ENCODE measurements at places on chromosomes 12 and 14. TPM values are rescaled to one million over a fixed set of nuclear protein-coding genes. Genes with fewer than 3 reads are reported as not detected.

The SOAT2 gene
- total RNA-seq: 14.9 TPM

The CLEC2B gene
- total RNA-seq: not detected

The HCAR1 gene
- 0.53 TPM for total RNA-seq

The NEUROD4 gene
- not detected for total RNA-seq

The MUCL1 gene
- total RNA-seq: not detected

DNA sequence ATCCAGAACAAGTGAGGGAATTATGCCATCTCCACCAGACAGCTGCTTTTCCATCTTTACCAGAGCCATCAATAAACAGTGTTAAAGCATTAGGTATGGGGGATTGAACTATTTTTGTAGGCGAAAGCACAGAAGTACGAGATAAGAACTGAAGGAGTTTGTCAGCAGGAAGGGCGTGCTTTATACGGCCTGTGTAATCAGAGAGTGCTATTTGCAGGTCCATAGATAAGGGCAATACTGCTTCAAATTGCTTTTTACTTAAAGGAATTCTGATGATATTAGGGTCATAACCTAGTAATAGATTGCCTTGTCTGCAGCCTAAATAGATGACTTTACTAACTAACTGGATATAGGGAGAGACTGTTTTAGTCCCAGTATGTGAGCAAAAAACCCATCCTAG lies 20.3 kb upstream of the CLEC4E start:
- no peak for DNase-seq

DNA sequence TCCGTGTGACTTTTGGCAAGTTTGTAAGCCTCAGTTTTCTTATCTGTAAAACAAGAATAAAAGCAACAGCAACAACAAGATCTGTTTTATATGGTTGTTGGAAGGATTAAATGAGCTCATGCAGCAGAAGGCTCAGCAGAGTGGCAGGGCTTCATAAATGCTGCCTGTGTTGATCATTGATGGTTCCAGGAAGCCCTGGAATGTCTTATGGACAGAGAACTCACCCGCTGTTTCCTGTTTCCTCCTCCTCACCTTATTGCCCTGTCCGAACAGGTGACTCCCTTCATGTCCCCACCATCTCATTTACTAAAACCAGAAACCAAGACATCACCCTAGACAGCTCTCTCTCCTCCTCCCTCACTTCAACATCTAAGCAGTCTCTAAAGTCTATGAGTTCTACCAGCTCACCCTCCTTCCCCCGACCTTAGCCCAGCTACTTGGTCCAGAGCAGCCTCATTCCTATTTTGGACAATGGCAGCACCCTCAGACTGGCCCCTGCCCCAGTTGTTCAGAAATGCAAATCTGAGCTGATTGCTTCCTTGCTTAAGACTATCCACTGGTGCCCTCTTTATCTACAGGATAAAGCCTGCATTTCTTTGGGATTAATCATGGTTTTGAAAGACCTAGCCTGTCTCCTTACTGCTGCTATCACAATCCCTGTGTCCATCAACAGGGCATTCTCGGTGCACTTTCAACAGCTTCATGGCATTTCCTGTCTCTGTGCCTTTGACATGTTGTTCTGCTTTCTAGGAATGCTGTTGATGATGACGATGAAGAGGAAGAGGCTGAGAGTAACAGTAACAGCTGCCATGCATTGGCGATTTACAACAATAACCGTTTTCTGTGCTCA lies 21.4 kb upstream of the GSG1 start:
- DNase-seq: no peak

DNA sequence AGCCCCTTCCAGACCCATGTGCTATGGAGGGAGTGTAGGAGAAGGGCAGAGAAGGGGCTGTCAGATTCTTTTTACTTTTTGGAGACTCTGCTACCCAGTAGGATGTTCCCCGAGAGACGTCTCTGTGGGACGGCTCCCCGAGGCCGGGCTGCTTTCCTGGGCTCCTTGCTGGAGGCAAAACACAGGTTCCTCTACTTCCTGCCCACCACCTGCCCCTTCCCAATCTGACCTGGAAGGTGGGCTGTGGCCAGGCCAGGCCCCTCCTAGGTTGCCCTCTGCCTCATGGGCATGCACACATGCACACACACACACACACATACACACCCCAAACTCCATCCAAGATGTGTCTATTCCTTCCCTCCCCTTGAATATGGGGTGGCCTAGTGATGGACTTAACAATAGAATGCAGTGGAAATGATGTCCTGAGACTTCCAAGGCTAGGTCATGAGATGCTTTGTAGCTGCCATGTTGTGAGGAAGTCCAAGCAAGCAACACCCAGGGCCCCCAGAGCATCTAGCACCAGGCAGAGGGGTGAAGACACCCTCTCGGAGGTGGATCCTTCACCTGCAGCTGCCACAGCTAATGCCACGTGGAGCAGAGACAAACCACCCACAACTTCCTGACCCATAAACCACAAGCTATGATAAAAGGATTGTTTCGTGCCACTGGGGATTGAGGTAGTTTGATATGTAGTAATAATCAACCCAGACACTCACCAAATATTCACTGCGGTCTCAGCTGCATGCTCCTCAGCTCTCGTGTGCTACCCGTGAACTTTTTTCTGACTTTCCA lies 1.6 kb upstream of the ASB2 start:
- no peak for DNase-seq

DNA sequence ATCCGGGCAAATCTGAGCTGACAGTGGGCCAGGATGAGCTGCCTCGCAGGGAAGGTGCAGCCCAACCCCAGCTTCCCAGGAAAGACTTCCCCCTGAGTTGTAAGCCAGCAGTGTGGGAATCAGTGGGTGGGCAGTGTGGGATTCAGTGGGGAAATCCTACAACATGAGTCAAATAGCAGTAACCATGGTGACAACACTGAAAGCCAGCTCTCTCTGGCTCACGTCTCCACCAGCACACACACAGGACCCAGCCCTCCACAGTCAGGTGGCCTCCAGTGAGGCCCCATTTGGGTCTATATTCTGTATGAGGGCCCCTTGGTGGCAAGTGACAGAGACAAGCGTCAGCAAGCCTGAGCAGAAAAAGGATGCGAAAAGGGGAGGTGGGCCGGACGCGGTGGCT lies 6.0 kb upstream of the LGALS3 start:
- DNase-seq: no peak

- DNase-seq: peak; percentile 16
These were observed 142.8 kb downstream of the VRK1 start for GRCh38 chr14:96940009-96940408.

DNA sequence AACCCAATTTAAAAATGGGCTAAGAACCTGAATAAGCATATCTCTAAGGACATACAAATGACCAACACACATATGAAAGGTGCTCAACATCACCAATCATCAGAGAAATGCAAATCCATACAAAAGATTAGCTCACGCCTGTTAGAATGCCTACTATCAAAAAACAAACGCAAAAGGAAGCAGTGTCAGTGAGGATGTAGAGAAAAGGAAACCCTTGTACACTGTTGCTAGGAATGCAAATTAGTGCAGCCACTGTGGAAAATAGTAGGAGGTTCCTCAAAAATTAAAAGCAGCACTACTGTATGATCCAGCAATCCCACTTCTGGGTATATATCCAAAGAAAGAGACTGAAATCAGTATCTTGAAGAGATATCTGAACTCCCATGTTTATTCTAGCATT lies 133.0 kb downstream of the CPNE8 start:
- no peak for DNase-seq

- DNase-seq: no peak
These were observed 25.7 kb downstream of the ANO4 start for GRCh38 chr12:100820314-100820713.

DNA sequence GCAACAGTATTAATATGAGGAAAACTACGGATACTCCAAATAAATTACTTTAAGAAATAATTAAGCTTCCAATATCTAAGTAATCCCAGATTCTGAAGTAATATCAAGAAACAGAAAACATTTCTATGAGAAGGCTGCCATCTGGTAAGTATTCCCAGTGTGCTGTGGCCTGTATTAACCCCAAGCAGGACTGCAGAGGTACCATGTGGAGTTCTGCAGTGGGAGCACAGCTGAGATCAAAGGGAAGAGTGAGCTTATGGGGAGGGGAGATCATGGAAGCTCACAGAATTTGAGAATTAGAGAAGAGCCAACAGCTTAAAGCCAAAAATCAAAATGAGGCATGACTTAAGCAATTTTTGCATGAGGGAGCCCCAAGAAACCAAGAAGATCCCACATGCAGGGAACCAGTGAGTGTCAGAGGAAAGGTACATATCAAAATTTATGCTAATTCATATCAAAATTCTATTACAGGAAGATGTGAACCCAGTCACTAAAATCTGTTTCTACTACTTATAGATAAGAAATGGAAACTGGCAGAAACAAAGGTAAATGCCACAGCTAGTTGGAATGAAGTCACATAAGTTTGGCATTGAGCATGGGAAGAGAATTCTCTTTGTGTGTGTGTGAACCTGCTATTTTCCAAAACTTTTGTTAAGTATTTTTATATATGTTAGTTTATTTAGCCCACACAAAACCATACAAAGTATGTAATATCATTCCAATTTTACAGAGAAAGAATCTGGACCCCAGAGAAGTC lies 62.6 kb upstream of the KITLG start:
- DNase-seq: no peak

DNA sequence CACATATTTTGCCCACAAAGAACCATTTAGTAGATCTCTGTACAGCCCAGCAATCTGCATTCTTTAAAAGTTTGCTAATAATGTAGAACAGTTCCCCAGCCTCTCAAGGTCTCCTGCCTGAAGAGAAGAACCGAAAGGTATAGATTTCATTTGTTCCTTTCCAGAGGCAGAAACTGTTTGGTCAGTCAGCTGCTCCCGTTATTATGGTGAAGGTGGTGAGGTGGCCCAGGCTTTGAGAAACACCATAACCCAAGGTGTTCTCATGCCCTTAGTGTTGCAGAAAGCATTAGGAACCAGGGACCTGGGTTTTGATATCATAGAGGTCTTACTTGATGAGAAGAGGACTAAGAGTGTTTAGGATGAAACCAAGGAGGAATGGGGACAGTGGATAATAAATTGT lies 65.3 kb downstream of the SUSD6 start:
- no peak for DNase-seq

GRCh38 chr14:89466484-89466883 lies 49.5 kb upstream of the FOXN3 start:
- no peak for DNase-seq

- DNase-seq: peak; percentile 49
These were observed 12.5 kb downstream of the EGLN3 start for GRCh38 chr14:33938131-33938949.

DNA sequence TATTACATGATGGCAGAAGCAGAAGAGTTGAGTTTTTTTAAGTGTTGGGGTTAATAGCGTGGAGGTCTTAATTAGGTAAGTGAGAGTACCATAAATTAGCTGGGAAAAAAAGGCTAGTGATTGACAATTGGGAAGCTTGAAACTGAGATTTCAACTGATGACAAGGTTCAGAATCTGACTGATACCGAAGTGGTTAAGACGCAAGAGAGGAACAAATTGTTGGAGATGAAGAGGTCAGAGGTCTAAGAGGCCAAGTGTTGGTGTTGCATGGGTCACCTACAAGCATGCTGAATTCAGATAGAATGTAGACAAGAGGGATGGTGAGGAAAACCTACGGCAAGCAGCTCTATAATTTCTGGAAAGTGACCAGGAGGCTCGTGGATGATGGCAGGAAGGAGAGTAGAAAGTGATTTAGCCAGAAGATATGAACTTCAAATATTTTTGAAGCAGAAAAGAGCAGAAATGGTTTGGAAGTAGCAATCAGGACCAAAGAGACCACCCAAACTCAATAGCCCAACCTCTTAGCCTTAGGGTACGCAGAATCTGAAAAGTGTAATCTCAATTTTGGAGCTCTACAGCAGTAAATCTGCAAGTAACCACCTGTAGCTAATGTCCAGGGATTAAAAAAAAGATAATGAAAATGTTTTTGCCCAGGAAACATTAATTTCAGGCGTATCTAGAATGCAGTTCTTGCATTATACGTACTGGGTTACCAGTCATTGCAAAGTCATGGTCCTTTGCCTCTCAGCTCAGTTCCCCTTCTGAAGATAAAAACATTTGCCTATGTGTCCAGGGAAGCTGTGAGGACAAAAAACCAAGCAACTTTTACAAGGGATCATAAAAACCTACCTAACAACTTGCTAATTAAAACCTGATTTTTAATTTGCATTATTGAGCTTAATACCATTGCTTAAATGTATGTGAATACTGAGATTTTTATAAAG lies 1.7 kb upstream of the TMPO start:
- no peak for DNase-seq

DNA sequence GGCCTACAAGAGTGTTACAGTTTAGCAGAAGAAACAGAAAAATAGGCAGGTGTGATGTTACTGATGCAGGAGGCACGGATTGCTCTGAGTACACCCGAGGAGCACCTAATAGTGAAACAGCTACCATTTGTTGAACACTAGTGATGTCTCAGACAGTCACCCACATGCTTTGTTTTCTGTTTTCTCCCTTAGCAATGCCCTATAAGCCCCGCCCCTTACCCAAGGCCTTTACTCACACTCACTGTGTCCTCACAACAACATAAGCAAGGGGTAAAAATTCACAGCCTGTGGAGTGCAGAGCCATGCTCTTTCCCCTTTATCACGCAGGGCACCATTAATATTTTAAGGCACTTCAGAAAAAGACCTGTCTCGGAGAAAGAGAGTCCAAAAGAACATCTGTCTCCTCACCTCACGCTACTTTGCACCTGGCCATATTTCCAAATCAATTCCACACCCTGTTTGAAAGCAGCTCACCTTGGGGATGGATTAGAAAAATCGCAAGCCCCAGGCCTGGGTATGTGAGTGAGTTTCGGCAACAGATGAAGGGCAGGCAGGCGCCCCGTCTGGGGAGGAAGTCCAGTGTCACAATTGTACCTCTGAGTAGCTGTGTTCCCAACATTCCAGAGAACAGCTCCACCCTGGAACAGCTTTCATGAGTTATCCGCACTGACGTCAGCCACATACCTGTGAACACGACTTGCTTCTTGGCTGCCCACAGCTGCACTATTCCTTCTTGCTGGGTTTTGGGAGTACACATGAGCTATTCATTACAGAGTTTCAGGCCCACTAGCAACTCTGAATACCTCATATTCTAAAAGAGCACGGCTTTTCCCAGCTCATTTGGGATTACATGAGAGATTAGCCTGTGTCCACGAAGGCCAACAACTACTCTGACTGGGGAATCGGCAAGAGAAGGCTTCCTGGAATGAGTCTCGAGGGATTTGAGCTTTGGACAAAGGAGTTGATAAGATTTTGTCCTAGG lies 26.0 kb downstream of the MAPK1IP1L start:
- DNase-seq: peak; percentile 62

DNA sequence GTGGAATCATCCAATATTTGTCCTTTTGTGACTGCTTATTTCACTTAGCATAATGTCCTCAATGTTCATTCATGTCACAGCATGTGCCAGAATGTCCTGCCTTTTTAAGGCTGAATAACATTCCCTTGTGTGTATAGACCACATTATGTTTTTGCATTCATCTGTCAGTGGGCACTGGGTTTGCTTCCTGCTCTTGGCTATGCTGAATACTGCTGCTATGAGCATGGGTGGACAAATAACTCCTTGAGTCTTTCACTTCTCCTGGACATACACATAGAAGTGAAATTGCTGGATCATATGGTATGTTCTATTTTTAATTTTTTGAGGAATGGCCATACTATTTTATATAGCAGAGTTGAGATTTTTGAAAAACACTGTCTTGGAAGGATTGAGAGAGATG lies 46.9 kb downstream of the GPR68 start:
- no peak for DNase-seq

Data from HepG2 (cell line).